Cerebellar nuclear complex (tissue), 1 donor: ENCODE measurements at places on chromosomes 4 and X.

DNA sequence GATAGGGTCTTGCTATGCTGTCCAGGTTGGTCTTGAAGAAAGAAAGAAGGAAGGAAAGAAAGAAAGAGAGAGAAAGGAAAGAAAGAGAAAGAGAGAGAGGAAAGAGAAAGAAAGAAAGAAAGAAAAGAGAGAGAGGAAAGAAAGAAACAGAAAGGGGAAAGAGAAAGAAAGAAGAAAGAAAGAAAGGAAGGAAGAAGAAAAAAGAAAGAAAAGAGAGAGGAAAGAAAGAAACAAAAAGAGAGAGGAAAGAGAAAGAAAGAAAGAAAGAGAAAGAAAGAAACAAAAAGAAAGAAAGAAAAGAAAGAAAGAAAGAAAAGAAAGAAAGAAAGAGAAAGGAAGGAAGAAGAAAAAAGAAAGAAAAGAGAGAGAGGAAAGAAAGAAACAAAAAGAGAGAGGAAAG lies 95.8 kb upstream of the SHOX start:
- DNase-seq = no peak

DNA sequence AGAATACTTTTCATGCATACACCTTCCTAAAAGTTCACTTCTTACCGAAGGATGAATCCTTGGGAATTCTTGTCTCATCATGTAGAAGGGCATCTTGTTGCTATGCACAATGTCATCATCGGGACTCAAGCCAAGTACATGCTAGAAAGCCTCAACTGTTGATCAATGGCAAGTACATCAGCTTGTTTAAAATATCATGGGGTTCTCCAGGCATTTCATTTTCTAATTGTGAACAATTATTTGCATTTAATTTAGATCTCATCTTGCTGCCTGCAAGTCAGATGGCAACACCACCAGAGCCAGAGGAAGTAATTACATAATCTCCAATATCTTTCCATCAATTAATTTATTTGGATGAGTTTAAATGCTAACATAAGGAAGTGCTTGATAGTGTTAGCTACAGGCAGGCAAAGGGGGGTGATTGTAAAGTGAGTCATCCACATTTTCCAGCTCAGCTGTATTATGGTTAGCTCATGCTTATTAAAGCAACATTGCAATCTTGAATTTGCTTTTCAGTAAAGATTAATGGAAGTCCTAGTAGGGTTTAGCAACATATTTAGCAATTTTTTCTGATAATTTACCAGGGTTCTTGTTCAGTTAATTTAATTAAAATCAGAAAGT lies 356.5 kb downstream of the CBLL2 start:
- no peak for DNase-seq

GRCh38 chr4:89599026-89599425 lies 237.9 kb downstream of the SNCA start:
- DNase-seq = no peak

- no peak for DNase-seq
Observed at GRCh38 chrX:132171881-132172280, 44.1 kb upstream of the FRMD7 start.

DNA sequence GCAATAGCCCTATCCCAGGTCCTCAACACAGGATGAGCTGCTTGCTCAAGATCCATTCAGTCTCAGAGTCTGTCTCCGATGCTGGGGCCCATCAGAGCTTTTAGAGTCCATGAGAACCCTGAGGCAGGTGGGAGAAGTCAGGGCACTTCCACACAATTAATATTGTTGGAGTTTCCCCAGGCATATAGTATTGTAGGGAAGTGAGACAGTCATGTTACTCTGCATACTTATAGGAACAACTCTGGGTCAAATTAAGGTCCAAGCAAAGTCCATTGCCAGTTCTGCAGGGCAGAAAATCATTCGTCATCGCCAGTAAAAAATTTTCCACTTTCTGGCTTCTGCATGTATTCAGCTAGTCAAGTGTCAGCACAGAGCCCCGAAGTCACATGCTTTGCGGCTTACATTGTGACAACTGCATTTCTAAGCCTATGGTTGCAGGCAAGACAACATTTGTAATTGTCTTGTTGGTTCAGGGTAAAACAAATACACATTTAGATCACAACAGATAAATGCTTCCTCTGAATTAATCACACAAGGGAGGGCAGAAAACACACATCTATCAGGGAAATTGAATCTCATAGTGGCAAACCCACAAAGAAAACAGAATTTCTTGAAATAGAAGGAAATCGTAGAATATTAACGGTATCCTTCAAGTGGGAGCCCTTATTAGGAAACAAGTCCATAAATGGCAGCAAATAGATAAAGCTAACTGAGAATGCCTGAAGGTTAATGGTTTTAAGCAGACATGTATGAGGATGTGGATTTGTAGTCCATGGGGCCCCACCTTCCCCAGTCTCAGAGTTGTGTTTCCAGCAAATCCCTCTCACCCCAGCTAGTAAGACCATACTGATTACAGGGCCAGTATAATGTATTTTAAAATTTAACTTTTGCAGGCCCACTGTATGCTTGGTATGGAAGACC lies 412.1 kb upstream of the RASGEF1B start:
- no peak for DNase-seq

GRCh38 chr4:41095973-41096372 lies 118.4 kb downstream of the APBB2 start:
- no peak for DNase-seq

GRCh38 chr4:14871676-14872430 lies 130.4 kb upstream of the CPEB2 start:
- DNase-seq = no peak

GRCh38 chr4:182800216-182800515 lies 117.0 kb downstream of the DCTD start:
- no peak for DNase-seq

DNA sequence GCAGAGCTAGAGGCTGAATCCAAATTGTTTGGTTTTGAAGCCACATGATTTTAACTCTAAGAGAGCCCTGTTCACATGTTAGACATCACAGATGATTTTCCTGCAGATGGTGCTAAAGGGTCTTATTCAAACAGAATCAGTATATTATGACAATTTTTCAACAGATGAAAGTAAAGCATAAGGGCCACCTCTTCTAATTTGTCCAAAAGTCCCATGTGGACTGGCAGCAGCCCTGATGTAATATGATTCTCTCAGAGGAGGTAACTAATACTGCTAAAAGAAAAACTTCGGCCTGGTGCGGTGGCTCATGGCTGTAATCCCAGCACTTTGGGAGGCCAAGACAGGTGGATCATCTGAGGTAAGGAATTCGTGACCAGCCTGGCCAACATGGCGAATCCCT lies 26.0 kb upstream of the SETD7 start:
- no peak for DNase-seq

GRCh38 chrX:76172325-76172893 lies 453 bp upstream of the PBDC1 start:
- DNase-seq = no peak

DNA sequence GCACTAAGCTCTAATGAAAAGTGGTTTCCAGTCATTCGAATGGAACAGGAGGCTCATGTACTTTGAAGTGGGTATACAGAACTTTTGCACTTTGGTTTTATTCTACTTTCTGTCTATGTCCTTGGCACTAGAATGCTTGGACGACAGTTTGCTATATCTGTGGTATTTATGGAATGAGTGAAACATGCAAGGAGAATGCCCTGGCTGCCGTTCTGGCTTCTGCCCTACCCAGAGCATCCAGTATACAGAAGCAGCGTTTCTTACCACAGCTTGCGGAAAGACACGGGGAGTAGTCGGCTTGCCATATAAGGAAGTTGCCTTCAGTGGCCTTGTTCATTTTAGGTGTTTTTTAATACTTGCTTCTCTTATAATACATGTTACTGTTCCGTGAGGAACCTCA lies 98.0 kb downstream of the TBL1X start:
- DNase-seq = no peak

DNA sequence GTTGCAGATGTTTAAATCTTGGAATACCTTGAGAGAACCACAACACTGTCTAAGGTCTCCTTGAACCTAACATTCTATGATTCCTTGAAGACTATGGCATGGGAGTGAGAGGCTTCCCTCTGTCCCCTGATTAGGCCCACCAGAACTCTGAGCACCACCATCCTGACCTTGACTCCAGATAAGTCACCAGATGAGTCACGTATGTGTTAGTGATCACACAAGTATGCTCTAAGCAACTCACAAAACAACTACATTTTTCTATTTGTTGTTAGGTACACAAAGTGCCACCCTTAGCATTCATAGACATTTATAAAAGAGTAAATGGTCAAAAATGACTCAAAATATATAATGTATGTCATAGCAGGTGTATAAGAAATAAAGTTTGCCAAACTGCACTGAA lies 252.9 kb upstream of the CXXC4 start:
- no peak for DNase-seq

GRCh38 chr4:149247164-149247563 lies 568.5 kb downstream of the IQCM start:
- no peak for DNase-seq

DNA sequence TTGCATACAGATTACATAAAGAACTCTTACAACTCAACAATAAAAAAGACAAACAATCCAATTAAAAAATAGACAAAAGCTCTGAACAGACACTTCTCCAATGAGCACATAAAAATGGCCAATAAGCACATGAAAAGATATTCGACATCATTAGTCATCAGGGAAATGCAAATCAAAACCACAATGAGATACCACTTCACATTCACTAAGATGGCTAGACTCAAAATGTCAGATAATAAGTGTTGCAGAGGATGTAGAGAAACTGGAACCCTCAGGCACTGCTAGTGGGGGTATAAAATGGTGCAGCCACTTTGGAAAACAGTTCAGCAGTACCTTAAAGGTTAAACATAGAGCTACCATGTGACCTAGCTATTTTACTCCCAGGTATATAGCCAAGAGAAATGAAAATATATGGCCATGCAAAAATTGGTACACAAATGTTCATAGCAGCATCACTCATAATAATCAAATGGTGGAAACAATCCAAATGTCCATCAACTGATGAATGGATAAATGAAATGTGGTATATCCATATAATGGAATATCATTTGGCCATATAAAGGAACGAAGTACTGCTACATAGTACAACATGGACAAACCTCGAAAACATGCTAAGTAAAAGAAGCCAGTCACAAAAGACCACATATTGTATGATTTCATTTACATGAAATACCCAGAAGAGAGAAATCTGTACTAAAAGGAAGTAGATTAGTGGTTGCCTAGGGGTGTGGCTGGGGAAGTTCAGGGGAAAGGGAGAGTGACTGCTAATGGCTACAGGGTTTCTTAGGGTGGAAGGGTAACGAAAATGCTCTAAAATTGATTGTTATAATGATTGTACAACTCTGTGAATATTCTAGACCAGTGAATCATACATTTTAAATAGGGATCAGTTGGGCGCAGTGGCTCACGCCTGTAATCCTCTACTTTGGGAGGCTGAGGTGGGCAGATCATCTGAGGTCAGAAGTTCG lies 29.4 kb downstream of the SASH3 start:
- no peak for DNase-seq

DNA sequence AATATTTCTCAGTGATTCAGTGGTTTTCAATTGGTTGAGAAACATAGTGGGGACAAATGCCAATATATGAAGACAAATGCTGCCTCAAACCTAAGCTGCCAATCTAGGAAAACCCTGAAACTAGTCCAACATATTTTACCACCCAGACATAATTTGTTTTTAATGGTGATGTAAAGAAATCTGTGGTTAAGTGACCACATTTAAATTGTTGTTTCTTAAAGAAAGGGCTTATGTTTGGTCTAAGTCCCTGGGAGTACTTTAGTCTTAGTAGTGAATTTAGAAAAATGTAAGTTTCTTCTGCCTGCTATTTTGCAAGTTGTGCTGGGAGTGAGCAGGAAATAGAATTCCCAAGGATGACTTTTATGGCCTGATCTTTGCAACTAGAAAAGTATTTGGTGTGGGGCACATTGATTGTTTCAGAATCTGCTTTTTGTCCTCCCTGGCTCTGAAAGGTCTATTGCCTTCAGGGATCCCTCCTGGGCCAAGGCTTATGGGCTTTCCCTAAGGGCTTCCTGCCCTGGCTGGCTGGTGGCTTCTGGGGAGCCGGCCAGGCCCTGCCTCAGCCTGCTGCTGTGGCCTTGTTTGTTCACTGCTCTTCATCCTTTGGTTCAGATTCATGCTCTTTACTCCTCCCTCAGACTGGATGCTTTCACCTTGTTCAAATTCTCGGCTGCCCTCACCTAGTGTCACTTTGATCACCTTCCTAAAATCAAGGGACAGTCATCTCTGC lies 169.8 kb upstream of the JADE1 start:
- DNase-seq = no peak

DNA sequence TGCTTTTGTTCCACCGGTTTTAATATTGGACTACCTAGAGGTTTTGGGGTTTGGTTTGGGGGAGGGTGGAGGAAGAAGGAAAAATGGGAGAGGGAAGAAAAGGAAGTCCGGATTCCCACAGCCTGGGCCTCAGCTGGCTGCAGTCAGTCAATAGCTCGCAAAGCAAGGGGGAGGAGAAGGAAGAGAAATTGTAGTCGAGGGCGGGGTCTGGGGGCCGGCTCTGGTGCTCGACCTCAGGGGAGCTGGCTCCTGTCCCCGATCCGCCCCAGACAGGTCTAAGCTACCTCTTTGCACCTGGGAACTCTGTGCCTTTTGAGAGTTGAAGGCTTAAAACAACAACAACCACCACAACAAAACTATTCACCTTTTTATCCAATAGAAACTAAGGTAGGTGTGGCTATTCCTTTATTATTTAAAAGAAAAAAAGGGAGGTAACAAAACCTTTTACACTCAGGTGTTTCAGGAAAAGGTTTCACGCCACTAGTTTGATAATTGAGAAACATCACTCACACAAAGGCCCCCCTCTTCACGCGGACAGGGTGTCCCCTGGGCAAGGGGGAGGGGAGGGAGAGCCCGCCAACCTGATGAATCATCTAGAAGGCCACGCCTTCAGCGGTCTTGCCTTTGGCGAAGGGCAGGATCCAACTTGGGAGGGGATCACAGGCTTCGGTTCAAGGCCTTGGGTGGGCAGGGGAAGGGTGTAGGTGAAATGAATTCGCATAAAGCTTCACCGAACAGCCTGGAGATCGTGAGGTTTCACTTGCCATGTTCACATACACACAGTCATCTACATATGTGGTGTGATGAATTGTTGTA lies 1.6 kb upstream of the LNX1 start:
- DNase-seq = no peak

DNA sequence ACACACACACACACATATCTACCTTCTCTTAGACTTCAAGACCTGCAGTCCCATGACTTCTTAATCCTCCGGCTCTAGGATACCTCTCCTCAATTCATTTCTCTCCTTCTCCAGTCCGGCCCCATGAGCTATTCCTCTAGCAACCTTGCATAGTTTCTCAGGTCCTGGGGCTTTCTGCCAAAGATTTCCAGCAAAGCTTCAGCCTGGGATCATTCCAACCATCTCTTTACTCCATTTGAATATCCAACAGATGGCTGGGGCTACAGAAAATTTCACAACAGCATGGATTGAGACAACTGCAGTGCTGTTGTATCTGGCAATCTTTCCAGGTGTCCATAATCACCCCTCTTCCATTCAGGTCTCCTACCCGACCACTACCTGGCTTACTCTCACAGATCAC lies 184.1 kb downstream of the DCHS2 start:
- DNase-seq = no peak

DNA sequence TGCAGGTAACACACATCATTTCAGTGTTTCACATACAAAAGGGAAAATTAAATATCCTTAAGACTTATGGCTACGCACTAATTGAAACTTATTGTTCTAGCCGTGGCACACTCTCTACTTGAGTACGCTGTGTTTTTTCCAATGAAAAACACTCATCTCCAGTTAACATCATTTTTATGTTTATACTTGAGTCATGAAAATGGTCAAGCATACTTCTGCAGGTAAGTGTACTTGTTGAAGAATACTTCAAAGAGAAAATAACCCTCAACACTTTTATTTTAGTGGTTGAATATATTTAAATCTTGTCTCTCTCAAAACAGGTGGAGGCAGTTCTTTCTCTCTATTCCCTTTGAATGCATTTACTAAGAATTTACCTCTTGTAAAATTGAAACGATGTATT lies 538.7 kb upstream of the PCDH7 start:
- no peak for DNase-seq

GRCh38 chr4:180925805-180926204 lies 1317.4 kb upstream of the TENM3 start:
- DNase-seq = no peak
